ENCODE measurements at places on chromosomes 16 and 17.

- no peak for DNase-seq
Measured at GRCh38 chr17:30340801-30341356, 7.0 kb upstream of the TMIGD1 start.

GRCh38 chr16:351804-352520, 561 bp downstream of the AXIN1 start:
- peak; percentile 71 for DNase-seq

DNA sequence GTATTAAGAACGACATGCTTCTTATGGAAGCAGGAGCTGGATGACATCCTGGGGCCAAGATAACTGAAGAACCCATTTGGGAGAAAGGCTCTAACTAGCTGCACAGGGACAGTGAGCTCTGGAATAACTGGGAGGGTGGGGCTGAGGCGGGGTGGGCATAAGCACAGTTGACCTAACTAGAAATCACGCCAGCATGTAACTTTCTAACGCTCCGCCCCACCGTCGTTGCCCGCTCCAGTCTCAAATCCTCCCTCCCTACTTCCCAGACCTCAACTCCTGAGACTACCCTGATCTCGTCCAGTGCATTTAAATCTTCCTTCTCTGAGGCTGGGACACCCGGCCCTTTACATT, 436 bp downstream of the PHB1 start:
- DNase-seq: no peak

DNA sequence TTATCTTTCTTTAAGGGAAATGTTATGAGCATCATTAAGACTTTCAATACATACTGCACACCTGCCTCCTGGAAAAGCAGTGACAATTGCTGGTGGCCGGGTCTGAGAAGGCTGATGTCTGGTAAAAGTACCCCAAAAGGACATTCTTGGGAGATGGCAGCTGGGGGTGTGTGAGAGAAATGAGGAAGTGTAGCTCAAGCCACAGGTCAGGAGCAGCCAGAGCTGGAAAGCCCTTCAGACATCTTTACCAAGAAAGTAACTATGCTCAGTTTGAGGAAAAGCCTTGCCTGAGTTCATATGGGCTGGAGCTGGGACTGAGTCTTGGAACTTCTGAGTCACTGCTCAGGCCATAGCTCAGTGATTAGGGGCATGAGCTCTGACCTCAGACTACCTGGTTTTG, 94.7 kb upstream of the N4BP1 start:
- no peak for DNase-seq

GRCh38 chr17:45681706-45682105, 102.4 kb upstream of the CRHR1 start:
- no peak for DNase-seq

DNA sequence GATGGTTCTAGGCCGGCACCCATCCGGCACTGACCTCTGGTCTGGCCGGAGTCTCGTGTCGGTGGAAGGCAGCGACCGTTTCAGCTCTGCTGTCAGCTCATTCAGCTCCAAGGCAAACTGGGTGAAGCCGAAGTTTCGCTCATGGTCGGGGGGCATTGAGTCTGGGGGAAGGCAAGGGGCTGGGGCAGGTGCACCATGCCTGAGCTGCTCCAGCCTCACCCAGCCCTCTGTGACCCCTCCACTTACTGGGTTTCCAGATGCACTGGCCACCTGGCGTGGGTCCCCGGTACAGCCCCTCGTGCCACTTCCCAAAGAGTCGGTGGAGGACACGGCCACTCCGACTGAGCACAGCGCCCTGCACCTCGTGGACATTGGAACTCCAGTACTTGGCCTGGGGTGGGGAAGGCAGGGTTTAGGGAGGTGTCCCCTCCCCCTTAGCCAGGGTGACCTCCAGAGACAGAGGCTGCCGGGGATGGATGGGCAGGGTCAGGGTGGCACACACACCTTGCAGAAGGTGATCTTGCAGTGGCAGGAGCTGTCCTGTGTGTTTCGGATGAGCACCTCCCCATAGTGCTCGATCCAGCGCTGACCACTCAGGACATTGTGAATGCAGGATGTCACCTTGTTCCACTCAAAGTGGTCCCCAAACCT, 12.6 kb downstream of the OSBPL7 start:
- peak; percentile 37 for DNase-seq

DNA sequence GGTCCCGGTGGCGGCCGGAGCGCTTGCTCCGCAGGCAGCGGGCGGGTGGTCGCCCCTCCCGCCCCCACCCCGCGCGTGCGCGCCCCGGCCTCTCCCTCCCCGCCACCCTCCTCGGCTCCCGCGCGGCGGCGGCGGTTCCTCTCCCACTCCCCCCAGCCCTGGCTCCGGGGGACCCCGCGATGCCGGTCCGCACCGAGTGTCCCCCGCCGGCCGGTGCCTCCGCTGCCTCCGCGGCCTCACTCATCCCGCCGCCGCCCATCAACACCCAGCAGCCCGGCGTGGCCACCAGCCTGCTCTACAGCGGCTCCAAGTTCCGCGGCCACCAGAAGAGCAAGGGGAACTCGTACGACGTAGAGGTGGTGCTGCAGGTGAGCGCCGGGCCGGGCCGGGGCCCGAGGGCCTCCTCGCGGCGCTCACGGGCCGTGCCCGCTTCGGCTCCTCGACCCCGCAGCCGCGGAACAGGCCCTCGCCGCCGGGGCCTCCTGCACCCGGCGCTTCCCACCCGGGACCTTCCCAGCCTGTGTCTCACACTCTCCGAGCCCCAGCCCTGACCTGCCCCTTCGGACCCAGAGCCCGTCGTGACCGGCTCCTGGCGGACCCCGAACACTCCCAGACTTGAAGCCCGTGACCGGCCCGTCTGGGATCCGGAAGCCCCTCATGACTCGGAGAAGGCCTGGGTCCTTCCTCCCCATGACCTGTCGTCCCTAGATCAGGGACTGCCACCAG, 490 bp downstream of the GID4 start:
- peak; percentile 77 for DNase-seq

GRCh38 chr16:25868706-25869370, 177.1 kb downstream of the HS3ST4 start:
- no peak for DNase-seq

DNA sequence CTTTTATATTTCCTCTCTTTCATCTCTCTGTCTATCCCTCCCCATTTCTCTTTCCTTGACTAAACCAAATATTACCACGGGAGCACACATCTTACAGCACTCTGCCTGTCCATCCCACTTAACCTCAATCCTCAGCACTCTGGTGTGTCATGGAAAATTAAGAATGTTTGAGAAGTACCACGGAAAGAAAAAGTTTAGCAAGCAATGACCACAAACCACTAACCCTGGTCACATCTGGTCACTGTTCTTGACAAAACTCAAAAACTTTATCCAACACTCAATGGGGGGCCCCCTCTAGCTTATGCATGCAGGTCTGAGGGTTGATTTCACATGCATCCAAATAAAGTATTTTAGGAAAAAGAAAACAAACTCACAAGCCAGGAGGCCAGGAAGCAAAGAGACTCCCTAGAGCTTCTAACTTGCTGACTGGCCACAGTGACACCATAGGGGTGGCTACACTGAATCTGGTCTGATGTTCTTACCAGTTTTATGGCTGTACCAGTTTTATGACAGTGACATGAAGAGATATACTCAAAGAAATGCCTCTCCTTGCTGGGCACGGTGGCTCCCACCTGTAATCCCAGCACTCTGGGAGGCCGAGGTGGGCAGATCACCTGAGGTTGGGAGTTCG, 229.2 kb downstream of the STX8 start:
- DNase-seq: no peak

DNA sequence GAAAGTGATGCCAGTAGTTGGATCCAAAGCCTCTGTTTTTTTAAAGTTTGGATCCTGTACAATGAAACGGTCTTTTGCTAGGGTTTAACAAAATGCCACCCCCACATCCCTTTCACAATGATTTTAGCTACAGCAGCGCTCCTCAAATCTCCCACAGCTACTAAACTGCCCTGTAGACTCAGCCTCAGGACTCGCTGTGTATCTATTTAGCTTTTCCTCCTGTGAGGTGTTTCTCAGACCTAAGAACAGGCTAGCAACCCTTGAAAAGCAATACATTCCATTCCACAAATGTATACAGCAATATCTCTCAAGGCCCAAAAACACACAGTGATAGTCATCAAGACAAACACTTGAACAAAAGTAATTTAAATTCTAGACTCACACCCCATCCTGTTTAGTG, 206.4 kb downstream of the ZFHX3 start:
- DNase-seq: no peak

DNA sequence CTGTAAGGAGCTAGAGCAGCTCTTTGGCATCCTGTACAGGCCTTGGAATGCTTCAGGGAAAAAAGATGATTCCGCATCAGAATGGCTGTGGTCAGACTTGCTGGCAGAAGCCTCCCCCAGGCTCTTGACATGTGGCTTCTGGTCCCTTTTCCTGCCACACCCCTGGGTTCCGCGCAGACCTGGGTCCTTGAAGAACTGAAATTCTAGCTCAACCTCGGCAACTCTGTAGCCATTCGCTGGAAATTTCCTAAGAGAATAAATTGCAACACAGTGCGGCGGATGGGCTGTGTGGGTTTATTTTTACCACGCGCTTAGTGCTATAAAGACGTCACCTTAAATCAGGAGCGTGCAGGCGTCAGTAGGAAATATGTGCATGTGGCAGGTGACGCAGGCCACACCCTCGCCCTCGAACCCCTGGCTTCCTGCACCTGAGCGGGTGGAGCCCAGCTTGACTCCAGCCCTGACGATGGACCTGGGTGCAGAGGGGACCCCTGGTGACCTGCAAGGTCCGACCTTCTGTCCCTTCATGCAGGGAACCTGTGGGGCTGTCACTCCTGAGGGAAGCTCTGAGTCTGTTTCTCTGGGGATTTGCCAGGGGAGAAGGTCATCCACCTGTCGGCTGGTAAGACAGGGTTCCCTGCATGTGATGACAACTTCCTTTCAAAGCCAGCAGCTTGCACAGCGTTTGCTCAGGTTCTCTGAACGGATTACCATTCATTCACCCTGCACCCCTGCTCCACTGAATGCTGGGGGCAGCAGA, 46.3 kb downstream of the METRNL start:
- no peak for DNase-seq

DNA sequence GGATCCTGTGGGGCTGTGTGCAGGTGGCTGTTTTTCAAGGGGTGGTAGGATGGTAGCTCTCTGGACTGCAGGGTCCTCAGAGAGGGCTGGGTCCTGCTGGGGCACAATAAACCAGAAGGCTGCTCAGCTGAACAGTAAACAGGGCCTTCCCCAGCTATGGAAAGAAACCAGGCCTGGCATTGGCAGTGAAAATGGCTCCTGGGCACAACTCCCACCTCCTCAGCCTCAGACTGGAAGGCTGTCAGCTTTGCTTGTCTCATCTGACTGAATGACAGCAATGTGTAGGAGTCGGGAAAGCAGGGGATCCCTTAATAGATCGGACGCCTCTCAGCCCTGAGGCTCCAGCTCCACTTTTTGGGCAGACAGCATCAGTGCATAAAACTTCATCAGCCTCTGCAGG, 59.8 kb upstream of the NLRP1 start:
- no peak for DNase-seq

- no peak for DNase-seq
Measured at GRCh38 chr16:50201787-50202186, 48.7 kb downstream of the TENT4B start.

DNA sequence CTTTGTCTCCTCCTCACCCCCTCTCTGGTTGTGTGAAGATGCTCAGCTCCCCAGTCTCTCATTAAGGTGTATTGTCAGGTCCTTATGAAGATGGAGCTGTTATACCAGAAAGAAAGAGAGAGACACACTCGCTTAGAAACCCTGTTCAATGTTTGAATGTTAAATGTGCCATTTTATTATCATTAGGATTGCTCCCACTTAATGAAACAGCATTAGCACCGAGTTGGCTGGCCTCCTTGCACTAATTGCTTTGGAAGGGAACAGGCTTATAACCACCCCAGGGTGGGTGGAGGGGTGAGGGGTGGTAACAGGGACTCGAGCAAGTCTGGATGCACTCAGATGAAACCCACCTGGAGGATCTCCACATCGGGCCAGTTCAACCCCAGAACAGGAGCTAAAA, 14.4 kb downstream of the PIPOX start:
- DNase-seq: no peak

Measured in ecto neural progenitor cell (in vitro differentiated cells).